ENCODE measurements at places on chromosomes 7 and 10.

DNA sequence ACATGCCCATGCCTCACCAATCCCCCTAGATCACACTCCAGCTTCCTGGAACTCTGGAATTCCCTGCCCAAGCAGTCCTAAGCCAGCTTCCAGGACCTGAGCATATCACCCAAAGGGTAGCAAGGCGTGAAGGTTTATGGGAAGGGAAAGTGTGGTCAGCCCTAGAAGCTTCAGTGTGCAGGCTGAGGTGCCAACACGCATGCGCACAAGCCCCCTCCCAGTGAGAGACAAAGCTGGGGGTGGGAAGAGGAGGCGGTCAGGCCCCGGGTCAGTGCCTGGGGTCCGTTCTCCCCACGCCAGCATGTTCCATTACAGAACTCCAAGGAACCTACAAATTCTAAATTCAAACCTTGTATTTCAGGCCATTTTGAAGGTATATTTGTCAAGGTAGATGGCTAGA is 103.6 kb upstream of the C7orf33 start:
- DNase-seq, result no peak

GRCh38 chr10:86288695-86289576 is 77.7 kb downstream of the GRID1 start:
- DNase-seq, result no peak

- no peak for DNase-seq
Observed at GRCh38 chr7:80581486-80582260, 56.8 kb upstream of the CD36 start.

GRCh38 chr10:131906269-131906639 is 5.4 kb downstream of the PPP2R2D start:
- no peak for DNase-seq

GRCh38 chr7:29397398-29397797 is 166.2 kb upstream of the PRR15 start:
- DNase-seq, result no peak

DNA sequence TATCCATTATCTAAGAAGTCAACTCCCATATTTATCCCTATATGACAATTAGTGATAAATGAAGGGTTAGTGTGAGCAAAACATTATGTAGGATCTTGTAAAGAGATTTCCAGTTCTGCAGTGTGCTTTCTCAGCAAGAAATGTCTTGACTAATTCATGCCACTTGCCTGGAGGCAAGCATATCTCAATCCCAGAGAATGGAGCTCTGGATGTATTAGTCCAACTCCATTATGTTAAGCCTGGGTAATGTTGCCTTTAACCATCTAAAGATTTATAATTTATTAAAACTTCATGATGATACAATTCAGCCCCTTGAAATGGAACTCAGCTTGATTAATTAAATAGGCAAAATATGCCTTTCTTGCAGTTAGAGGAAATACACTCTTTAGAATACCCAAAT is 1079.9 kb upstream of the LRRTM3 start:
- no peak for DNase-seq

GRCh38 chr7:12370249-12370648 is 33.4 kb downstream of the VWDE start:
- no peak for DNase-seq

- DNase-seq, result no peak
Observed at GRCh38 chr10:17851611-17852010, 42.5 kb downstream of the MRC1 start.

DNA sequence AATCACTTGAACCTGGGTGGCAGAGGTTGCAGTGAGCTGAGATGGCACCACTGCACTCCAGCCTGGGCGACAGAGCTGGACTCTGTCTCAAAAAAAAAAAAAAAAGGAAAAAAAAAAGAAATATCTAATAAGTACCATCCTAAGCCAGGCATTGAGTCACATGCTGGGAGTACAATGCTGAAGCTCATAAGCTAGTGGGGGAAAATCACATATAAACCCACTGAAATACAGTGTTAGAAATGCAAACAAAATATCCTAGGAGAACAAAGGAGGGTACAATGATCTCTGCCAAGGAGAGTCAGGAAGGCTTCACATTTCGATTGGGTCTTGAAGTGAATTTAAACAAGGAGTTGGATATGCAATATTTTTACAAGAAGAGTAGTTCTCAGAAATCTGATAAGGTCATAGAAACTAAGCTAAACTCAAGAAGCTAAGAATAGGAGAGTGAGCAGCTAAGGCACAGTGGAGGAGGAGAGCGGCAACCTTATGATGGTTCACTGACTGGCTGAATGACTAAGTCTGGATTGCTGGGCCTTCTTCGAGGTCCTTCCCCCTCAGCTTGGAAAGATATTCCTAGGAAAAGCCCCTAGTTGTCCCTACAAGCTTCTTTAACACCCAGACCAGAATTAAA is 115.5 kb downstream of the PHTF2 start:
- DNase-seq, result no peak
